Neuronal stem cell (in vitro differentiated cells): ENCODE measurements at places on chromosomes 6 and 20.

DNA sequence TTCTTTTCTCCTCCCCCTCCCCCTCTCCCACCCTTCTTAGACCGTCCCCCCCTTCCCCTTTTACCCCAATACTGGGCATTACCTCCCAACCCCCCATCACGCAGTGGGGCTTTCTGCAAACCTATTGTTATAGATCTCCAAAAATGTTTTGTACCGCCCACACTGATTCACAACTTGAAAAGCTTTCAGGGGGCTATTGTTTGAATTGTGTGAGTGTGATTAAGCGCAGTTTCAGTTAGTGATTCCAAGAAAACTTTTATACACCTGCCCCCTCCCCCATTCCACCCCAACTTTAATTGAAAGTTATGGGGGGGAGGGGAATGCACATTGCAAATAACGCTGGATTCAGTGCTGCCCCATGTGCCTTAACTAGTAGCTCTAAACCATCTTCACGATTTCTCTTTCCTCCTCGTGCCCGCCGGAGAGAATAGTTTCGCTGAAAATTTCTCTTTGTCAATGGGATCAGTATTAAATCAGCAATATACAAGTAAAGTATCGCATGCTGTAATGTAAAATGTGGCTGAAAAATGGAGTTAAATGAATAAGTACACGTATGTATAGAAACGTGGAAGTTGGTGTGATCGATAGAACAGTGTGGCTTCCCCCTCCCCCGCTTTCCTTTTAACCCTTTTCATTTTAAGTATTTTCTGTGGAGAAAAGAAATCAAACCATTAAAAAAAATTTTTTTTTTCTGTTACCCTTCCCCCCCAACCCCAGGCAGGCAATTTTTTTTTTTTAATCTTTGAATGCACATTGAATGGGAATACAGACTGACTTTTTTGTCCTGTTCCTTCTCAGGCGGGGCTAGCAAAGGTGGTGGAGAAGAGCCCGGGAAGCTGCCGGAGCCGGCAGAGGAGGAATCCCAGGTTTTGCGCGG is 632 bp downstream of the LIN28B start:
- peak; percentile 83 for DNase-seq

GRCh38 chr6:53484476-53485280 is 60.2 kb downstream of the GCLC start:
- peak; percentile 71 for DNase-seq

DNA sequence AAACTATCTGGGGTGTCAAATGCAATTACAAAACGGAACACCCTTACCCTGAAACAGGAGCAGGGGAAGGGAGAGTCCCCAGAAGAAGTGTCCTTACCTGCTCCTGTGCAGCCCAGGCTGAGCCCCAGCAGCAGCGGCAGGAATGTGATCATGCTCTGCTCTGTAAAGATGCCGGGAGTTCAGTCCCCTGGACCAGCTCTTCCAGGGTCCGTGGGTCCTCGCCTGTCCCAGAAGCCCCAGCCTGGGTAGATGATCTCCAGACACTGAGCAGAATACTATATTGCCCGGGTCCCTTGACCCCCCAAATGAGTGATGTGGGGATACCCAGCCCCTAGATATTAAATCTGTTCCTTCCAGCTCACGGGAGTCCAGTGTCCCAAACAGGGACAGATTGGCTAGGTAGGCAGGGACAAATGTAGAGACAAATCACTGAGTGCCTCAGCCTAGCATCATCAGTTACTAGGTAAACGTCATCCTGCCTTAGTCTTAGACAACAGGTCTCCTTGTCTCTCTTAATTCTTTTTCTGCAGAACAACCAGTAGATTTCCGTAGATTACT is at the start of gene HLA-DMB:
Gene HLA-DMB, minus strand, starts transcription at position 373 of the 558 bp plus-strand sequence. Its CDS starts 221 bp downstream, at position 152.
- DNase-seq, result peak; percentile 73

DNA sequence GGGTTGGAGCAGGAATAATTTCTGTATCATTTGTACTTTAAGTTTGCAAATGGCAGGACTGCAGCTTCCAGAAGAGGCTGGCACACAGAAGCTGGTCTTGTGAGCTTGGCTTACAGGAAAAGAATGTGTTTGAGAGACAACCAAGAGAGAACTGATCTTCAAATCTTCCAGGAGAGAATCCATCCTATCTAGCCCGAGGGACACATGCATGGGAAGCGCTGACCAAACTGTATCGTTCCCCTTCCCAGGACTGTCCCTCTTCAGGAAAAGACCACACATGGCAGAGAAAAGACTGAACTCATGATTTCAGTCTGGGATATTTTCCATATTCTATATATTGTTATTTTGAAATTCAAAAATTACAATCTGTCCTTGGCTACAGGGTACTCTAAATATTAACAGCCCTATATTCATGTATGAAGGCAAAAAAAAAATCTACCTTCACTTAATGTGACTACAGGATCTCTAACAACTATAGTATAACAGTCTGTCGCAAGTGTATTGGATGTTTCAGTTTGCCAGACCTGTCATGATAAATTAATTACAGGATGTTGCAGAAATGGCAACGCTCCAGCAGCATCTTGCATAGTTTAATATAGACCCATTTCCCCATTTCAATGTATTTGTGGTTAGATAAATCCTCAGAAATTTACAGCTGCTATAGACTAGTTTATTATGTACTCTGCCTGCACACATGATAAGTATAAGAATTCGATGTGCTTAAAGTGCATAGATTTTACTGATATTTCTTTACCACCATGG is 99.4 kb downstream of the MYB start:
- DNase-seq, result no peak

DNA sequence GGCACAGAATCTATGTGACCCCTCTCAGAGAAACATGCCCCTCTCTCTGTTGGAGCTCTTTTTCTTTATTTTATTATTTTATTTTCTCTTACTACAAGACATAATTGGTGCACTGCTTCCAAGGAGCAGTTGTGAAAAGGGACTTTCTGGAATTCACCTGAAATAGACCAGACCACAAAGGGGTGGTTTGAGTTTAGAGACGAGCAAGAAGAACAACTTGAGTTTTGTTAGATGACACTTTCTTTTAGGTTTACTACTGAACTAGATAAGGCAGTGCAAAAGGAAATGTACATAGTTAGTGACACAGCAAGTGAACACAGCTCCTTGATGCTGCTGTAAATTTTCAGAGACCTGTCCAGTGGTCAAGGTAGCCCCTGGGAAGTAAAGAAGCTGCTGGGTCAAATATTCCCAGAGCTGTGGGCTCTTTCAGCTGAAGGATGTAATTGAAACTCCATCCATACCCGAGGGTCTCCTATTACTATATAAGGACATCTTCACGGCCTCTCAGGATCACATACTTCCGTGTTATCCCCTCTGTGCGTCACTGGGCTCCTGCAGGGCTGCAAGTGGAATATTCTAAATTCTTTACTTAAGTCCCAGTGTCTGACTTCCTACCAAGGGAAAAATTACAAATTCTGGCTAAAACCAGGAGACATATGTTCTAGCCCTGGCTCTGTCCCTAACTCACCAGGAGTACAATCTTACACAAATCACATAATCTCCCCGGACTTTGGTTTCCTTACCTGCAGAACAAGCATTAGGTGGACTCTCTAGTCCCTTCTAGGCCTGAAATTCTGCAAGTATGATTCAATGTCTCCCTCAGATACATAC is 69.1 kb upstream of the ADTRP start:
- DNase-seq, result no peak

DNA sequence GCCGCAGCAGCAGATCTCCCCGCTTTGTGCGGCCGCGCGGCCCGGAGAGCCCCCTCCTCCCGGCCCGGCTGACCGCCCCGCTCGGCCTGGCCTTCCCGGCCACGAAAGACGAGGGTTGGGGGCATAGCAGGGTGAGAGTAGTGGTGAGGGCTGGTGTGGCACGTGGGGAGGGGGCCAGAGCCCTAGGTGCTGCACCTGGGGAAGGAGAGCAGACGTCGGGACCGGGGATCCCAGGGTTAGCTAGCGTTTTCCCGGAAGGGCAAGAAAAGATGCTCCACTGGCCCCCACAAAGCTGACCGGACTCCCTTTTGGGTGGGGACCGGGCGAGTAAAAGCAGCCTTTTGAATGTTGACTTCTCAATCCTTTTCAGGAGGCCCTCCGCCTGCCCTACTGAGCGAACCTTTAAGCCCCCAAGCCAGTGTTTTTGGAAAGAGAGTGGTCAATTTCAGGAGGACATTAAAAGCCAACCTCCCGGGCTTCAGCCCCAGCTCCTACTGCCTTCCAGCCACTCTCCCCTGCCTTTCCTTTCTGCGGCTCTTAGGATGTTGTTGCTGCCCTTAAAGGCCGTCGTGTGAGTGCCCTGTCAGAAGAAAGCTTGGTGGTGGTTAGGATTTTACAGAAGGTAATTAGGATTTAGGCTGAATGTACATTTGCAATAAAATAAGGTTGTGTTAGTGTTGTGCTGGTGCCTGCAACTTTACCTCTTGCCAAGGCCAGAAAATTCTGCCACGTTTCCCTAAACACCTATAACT is 648 bp upstream of the BACH2 start:
- peak; percentile 24 for DNase-seq

GRCh38 chr6:138253731-138254130 is 35.4 kb upstream of the PBOV1 start:
- no peak for DNase-seq

- DNase-seq, result no peak
Measured at GRCh38 chr20:50762045-50762422, 30.7 kb downstream of the PARD6B start.

- DNase-seq, result no peak
Measured at GRCh38 chr20:57744206-57744605, 34.4 kb upstream of the PMEPA1 start.

GRCh38 chr6:12228447-12229146 is 61.6 kb upstream of the EDN1 start:
- no peak for DNase-seq

GRCh38 chr6:152089992-152090391 is 282.5 kb downstream of the ESR1 start:
- DNase-seq, result no peak

- no peak for DNase-seq
Measured at GRCh38 chr20:55830121-55830827, 175.0 kb downstream of the CBLN4 start.

- no peak for DNase-seq
Measured at GRCh38 chr20:57374931-57375651, 16.1 kb upstream of the RBM38 start.

DNA sequence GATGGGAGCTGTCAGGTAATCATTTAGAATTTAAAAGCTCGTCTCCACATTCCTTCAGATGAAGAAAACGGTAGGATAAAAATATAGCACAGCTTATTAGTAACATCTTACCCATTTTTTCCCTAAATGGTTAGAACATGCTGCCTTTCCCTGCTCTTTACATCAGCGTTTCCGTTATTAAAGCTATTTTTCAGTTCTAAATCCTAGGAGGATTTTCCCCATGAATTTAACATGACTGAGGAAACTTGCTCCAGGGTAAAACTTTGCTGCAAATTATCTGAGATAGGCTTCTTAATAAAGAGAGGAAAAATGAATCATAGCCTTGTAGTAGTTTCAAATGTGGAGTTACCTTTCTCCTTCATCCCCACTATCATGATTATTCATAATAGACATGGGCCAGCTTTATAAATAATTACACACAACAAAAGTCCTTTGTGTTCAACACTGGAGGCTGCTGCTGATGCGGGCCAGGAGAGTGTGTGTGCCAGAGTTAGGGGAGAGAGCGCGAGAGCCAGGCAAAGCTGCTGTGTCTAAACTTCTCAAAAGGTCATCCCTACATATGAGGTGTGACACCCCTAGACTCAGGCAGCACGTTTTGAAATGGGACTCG is 24.4 kb downstream of the MYLIP start:
- no peak for DNase-seq

DNA sequence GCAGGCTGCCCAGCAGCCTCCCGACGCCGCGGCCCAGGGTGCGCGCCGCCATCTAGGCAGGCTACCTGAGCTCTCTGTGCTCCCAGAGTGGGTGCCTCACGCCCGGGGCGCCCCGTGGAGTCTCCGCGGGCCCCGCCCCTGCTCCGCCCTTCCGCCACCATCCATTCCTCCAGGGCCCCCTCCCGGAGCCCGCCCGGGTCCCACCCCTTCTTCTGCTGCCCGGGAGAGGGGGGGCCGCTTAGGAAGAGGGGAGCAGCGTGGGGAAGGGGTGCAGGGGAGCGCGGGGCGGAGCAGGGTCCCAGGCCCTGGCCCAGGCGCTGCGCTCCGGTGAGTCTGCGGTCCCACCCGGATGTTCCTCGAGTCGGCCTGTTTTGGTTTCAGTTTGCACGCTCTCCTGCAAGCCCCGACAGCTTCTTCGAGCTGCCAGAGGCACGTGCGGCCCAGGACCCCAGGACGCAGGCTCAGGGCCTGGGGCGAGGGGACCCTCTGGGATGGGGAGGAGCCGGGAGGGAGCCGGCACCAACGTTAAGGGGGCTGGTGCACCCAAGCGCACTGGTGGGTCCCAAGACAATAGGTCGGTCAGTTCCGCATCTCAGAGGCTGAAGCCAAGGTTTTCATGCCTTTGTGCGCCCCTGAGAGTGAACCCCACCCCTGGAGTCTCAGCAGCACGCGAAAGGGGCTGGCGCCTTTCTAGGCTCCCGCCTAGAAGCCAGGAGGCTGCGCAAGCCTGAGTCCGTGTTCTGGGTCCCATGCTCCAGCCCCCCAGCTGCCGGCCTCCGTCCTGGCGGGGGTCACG is at the start of gene ACSS1:
Gene ACSS1, minus strand, starts transcription at position 89 of the 796 bp plus-strand sequence. Its CDS starts 37 bp downstream, at position 52.
- DNase-seq, result no peak

GRCh38 chr6:75492386-75493153 is 1.0 kb downstream of the FILIP1 start:
- DNase-seq, result no peak

DNA sequence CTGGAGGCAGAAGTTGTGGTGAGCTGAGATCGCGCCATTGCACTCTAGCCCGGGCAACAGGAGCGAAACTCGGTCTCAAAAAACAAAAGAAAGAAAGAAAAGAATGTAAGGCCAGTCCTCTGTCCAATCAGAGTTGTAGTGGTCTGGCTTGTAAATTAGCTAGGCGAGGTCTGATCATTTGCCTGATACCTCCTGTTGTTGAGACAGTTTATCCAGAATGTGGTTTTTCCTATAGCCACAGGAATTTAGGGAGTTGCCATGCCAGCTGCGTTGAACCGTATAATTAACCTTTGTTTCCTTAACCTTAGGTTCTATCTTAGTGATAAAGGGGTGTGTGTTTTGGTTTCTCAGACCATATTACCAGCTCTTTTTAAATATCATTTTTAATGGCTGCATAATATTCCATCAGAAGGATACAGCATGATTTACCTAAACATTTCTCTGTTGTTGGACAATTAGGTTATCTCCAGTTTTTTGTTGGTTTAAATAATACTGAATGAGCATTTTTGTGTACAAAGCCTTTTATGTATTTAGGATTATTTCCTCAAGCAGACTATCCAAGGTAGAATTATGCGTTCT is 11.7 kb upstream of the PPARD start:
- no peak for DNase-seq

DNA sequence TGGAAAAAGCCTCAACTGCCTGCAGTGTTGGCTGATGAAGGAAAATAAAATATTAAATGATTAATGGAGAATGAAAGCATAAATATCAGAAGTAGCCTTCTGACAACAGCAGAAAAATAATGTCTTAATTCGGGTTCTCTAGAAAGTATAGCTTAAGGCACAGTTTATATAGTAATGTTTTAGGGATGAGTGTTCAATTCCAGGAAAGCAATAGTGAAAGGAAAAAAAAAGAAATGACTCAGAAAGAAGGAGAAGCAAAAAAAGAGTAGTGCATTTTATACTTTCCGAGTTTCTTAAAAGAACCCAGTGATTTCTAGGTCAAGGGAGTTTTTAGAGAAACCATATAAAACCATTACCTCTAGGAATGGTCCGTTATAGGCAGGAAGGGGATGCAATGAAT is 137.3 kb downstream of the HTR1B start:
- no peak for DNase-seq
